Stimulated activated CD8-positive, alpha-beta memory T cell treated with anti-CD3 and anti-CD28 coated beads, Interleukin-4, amount 100 ng/mL, for 1 hour (primary cell): ENCODE measurements at places on chromosomes 1 and 21.

GRCh38 chr1:235279694-235280093 lies 48.3 kb downstream of the ARID4B start:
- no peak for DNase-seq

DNA sequence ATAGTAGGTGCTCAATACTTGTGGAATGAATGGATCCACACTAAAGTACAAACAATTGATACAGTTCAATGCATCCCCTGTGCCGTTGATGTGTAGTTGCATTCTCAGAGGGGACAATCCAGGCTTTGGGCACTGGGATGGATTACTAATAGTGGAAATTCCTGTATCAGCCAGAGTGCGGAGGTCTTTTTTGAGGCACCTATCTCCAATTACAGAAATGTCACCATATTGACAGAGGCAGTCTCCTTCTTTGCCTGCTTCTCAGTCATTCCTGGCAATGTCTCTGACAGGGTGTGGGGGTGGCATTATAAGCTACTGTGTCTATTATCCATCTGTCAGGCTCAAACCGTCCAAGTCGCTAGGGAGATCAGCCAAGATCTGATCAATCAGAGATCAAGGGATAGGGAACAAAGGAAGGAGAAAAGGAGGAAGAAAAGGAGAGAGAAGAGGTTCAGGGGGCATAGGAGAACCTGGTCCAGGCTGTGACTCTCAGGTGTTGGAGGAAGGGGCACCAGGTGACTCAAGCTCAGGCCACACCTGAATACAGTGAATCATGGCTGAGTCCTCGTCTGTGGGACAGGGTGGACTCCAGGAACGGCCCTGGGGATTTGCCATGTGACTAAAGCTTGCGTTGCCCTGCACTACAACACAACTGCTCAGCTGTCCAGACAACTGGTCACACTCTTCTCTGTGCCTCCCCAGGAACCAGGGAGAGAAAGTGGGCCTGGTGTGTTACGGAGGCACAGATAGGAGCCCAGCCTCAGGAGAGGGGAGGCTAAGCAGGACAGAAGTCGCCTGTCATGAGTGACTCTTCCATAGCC lies 3.4 kb upstream of the LAMB3 start:
- no peak for DNase-seq

GRCh38 chr1:85692730-85693314 lies 15.4 kb downstream of the ZNHIT6 start:
- DNase-seq, result no peak

- DNase-seq, result no peak
Observed at GRCh38 chr21:43605320-43606215, 53.7 kb downstream of the HSF2BP start.

- no peak for DNase-seq
Observed at GRCh38 chr1:156167536-156167935, 14.2 kb downstream of the SEMA4A start.
